Ureter (tissue), 1 donor: ENCODE measurements at places on chromosomes 2 and 18.

GRCh38 chr2:10065773-10066055 is 14.5 kb downstream of the CYS1 start:
- DNase-seq = no peak

- DNase-seq = no peak
Observed at GRCh38 chr2:108316461-108317258, 28.0 kb downstream of the SULT1C2 start.

DNA sequence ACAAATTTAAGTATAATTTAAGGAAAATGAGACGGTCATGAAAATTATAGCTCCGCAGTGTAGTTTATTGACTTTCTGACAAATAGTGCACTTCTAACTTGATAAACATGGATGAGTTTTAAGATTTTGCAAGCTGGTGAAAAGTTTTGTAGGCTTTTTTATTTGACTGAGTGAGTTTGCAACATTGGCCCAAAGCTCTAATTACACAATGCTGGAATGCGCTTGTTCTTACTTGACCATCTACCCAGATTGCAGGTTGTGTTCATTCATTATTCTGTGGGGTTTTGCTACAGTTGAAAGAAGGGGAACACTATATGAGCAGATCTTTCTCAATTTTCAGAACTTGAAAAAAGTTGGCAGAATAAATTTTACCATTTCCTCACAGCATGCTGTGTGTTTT is 13.5 kb downstream of the SPOPL start:
- DNase-seq = no peak

DNA sequence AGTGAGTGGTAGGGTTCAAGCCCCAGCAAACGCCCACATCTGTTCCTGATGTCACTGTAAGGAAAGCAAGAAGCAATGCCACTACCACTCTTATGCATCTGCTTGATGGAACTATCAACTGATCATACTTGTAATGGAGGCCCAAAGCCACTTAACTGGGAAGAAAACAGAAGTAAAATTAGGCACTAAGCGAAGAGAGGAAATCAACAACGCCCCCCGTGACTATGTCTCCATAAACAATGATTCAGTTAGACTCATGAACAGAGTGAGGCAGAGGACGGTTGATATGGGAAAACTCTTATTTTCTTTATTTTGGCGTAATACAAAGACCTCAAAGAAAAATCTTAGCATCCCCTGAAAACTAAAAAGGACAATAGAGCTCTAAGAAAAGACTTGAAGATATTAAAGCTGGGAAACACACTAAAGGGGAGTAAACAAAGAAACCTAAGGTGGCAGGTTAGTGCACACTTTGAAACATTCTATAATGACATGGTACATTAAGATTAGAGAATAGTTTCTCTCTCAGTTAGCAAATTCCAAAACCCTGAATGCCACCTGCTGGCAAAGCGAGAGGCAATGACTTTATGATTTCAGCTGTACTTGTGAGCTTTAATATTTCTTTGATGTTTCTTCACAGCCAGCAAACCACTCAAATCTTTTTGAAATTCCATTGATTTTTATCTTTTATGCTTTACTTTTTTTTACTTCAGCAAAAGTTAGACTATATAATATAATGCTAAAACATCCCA is 86.5 kb downstream of the LRP2 start:
- DNase-seq = no peak

DNA sequence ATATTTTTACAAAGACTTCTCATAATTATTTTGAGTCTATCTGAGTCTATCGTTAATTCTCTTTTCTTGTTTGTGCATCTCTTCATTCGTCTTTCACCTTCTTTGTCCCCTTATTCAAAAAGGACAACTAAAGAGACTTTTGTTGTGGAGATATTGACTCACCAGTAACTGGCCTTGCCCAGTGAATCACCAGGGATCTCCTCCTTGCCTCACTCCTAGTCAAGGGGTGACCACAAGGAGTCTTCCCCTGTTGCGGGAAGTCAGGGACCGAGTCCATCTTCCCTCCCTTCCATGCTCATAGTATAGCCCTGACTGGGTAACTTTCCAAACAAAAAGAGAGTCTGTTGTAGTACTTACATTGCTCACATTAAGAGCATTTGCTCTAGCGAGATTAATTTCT is 158.9 kb downstream of the NEB start:
- DNase-seq = no peak

DNA sequence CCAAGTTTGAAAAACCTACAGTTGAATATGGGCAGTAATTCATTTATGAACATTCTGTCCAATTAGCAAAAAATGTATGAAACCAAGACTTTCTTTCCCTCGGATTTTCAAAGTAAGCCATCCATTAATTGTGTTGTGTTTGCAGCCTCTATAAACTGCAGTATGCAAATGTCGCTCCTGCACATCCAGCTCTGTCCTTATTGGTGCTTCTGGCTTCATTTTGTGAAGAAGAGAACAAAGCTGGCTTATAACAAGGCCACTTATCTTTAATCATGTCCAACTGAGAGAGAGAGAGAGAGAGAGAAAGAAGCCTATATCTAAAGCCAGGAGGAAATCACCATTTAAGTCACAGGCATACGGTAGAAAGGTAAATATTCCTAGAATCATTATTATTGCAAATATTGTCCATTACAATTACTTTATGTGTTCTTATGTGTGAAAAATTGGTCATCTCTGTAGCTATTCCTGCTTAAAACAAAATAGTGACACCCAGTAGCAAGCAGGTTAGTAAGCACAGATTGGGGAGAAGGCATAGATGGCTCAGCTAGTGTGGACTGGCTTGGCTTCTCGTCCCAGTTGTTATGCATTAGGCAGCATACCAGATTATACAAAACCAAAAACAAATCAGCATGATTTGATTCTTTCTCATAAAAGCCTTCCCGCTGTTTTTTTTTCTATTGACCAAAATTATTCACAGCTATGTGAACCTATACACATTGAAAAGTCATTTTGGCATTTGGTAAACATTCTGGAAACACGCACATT is 726.4 kb upstream of the SOX11 start:
- no peak for DNase-seq

DNA sequence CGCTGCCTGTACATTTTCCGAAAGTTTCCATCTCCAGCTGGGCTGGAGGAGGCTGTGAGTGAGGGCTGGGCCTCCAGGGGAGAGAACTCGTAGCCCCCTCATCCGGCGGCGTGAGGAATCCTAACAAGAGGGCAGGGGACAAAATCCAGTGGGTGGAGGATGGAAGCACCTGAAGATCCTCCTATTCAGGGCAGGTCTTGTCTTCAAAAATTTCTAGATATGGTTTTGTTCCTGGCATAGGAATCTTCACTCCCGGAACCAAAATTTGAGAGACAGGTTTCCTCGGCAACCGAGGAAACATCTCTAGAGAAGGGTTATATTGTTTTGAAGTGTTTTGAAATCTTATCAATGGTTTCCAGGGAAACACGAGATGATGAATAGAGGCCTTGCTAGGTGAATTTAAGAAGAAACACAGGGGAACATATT is 136.7 kb downstream of the SH3BP4 start:
- DNase-seq = no peak

DNA sequence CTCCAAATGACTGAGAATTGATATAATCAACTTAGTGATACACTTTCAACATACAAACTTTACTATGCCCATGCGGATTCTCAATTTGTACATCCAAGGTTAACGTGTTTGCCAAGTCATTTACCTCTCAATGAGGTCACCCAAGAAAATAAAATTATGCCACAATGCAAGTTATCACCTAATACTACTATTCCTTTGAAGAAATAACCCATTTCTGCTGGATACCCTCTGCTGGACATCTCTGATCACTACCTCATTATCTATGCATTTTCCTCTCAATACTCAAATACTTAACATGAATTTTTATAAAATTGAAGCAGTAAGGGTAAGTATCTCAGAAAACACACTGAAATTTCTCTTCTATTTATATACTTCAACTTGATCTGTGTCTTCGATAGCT is 12.7 kb downstream of the HNRNPLL start:
- no peak for DNase-seq
